ENCODE measurements at places on chromosomes 2 and 18.

DNA sequence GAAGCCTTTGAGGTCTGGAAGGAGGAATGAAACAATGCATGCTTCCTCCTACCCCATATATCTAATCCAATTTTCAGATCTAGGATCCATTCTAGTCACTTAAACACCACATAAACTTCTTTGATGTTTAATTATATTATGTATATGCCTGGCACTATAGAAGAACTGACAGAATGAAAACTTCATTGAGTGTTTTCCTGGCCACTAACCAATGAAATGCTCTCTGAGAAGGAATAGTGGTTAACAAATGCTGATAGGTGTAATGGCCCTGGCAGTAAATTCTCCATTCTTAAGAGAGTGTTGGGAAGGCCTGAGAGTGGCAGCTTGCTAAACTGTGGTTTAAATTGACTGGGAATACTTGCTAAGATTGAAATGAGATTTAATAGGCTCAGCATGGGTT lies 710.0 kb downstream of the LRRTM4 start:
- no peak overlapping the region for H3K27ac ChIP-seq
- DNase-seq = no peak
- H3K27me3 ChIP-seq = no peaks in the 10 kb centered on the region
- no peaks in the 10 kb centered on the region for H3K4me1 ChIP-seq
- H3K36me3 ChIP-seq = no peaks in the 10 kb centered on the region

DNA sequence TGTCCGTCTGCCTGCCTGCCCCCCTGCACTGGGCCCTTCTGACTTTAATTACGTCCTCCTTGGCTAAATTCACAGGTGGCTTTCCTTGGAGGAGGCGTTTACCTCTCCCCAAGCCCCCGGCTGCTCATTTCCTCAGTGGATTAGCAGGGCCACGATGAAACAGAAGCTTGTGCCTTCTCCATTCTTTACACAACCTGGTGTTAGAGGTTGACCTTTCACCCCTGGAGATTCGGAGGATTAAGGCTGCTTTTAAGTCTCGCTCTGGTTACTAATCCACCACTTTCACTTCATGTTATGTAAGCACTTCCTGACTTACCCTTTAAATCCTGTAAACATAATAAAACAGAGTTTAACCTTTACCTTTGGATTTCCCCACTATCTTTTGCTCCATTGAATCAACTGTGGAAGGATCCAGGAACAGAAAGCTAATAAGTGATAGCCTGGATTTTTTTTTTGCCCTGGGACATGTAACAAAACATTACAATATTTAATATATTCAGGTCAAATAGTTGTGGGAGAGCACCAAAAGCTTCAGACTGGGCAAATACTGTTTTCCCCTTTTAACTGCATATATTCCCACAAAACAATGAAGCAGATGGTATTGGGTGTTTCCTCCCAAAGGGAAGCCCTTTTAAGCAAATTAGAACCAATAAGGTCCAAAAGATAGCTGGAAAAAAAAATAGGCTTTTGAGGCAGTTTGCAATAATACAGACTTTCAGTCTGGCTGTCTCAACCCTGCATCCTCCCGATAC lies 370.2 kb downstream of the EN1 start:
- no peak for DNase-seq
- no peaks in the 10 kb centered on the region for H3K4me1 ChIP-seq
- H3K27ac ChIP-seq = no peak overlapping the region
- no peaks in the 10 kb centered on the region for H3K36me3 ChIP-seq
- no peak overlapping the region for H3K4me3 ChIP-seq

GRCh38 chr2:144431392-144431783 lies 88.5 kb downstream of the ZEB2 start:
- no peaks in the 10 kb centered on the region for H3K27me3 ChIP-seq
- no peak overlapping the region for H3K4me3 ChIP-seq
- no peaks in the 10 kb centered on the region for H3K4me1 ChIP-seq
- no peak overlapping the region for H3K27ac ChIP-seq
- no peak for DNase-seq

DNA sequence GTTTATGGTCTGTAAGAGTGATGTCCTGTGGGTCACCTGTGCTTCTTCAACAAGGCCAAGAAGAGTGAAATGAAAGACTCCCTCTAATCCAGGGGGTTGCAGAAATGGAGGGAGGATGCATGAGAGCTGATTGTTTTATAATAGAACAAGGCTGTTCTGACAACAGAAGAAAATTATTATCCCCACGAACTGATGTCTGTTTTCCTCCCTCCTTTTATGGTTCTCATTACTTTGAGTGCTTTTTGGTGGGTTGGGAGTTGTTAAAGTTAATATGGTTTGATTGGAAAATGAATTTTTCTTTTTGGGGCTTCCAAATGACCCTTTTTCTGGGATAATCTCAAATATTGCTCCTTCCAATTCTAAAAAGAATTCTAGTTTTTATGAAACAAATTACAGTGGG lies 33.6 kb downstream of the GATA6 start:
- no peak for DNase-seq
- no peaks in the 10 kb centered on the region for H3K36me3 ChIP-seq
- H3K4me3 ChIP-seq = no peak overlapping the region
- H3K27me3 ChIP-seq = no peaks in the 10 kb centered on the region
- no peak overlapping the region for H3K27ac ChIP-seq
- H3K4me1 ChIP-seq = no peaks in the 10 kb centered on the region

DNA sequence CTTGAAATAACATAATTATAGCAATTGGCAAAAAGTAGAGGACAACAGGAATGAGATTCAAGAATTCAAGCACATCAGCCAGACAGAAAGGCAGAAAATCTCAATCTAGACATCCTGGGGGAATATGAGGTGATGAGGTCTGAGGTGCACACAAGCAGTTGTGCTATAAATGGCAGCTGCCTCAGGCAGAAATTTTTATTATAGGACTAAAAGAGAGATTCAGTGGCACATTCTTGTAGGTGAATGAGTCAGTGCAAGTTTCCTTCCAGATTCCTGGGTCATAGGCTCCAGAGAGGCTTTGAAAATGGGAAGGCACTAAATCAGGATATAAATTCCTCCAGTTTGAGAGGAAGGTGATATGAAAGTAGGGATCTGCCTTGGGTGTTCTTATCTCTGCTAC lies 127.2 kb upstream of the THSD7B start:
- no peak overlapping the region for H3K4me3 ChIP-seq
- DNase-seq = no peak

GRCh38 chr18:74836296-74837139 lies 238.8 kb downstream of the ZNF407 start:
- no peaks in the 10 kb centered on the region for H3K36me3 ChIP-seq
- DNase-seq = no peak

DNA sequence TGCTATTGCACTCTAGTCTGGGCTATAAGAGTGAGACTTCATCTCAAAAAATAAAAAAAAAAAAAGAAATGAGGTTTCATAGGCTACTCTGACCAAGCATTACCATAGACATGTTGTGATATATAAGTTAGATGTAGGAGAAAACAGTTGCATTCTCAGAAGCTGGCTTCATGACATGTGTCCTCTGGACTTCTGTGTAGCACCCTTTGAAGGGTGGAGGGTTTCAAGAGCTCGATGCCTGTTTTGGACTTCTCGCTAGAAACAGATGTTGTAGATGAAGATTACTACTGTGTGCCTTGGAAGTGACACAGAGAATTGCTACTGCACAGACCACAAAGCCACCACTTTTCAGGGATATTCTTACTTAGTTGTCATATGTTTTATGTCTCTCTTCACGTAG lies 91.0 kb downstream of the TMEM247 start:
- H3K27me3 ChIP-seq = no peaks in the 10 kb centered on the region
- no peak for DNase-seq
- no peak overlapping the region for H3K27ac ChIP-seq
- no peaks in the 10 kb centered on the region for H3K4me1 ChIP-seq
- H3K36me3 ChIP-seq = no peaks in the 10 kb centered on the region

- DNase-seq = no peak
- no peaks in the 10 kb centered on the region for H3K36me3 ChIP-seq
- no peaks in the 10 kb centered on the region for H3K4me1 ChIP-seq
- no peaks in the 10 kb centered on the region for H3K27me3 ChIP-seq
- no peak overlapping the region for H3K4me3 ChIP-seq
Measured at GRCh38 chr2:18119883-18120282, 241.4 kb downstream of the KCNS3 start.

DNA sequence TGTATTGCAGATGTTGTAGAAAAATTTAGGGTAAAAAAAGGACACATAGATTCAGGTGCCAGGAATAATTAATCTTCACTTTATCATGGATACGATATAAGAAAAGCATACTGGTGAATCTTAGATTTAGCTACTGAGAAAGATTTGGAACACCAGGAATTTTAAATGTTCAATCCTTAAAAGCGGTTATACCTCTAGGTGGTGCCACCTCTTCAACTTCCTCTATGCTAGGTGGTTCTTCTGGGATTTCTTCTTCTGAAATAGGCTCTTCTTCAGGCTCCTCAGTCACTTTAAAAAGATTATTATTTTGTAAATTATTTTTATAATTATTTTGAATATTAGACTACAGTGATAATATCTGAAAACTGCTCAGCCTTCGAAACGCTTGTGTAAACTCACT lies 133.1 kb downstream of the TTN start:
- no peaks in the 10 kb centered on the region for H3K4me1 ChIP-seq
- no peaks in the 10 kb centered on the region for H3K27me3 ChIP-seq
- no peak for DNase-seq
- no peak overlapping the region for H3K4me3 ChIP-seq
- H3K27ac ChIP-seq = no peak overlapping the region
- H3K36me3 ChIP-seq = no peaks in the 10 kb centered on the region

DNA sequence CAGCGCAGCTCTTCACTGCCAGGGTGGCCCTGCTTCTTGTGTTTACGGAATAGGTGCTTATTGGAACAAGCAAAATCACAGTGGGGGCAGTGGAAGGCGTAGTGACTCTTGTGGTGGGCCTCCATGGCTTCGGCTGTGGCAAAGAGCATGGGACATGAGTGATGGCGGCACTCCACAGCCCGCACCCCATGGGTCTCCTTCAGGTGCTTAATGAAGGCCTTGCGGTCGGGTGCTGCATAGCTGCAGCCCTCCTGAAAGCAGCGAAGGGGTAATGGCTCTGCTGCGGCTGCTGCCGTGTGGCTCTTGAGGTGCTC lies 10.7 kb downstream of the ZNF142 start:
- no peak for DNase-seq
- no peaks in the 10 kb centered on the region for H3K27me3 ChIP-seq
- H3K4me3 ChIP-seq = no peak overlapping the region
- no peak overlapping the region for H3K27ac ChIP-seq

- no peak overlapping the region for H3K27ac ChIP-seq
- H3K4me1 ChIP-seq = no peaks in the 10 kb centered on the region
- no peak overlapping the region for H3K4me3 ChIP-seq
- H3K36me3 ChIP-seq = no peaks in the 10 kb centered on the region
- no peaks in the 10 kb centered on the region for H3K27me3 ChIP-seq
Measured at GRCh38 chr2:58098254-58099095, 51.9 kb downstream of the VRK2 start.

- no peaks in the 10 kb centered on the region for H3K36me3 ChIP-seq
- no peak overlapping the region for H3K4me3 ChIP-seq
- no peaks in the 10 kb centered on the region for H3K27me3 ChIP-seq
- H3K27ac ChIP-seq = no peak overlapping the region
- no peak for DNase-seq
Measured at GRCh38 chr2:210568108-210568507, 11.7 kb downstream of the CPS1 start.

- no peak overlapping the region for H3K27ac ChIP-seq
- no peaks in the 10 kb centered on the region for H3K36me3 ChIP-seq
- H3K4me1 ChIP-seq = no peaks in the 10 kb centered on the region
- no peaks in the 10 kb centered on the region for H3K27me3 ChIP-seq
- no peak for DNase-seq
Measured at GRCh38 chr2:37698931-37699481, 27.6 kb upstream of the CDC42EP3 start.

GRCh38 chr2:210544831-210545230 lies 11.6 kb upstream of the CPS1 start:
- DNase-seq = no peak
- H3K27me3 ChIP-seq = no peaks in the 10 kb centered on the region
- H3K36me3 ChIP-seq = no peaks in the 10 kb centered on the region
- no peaks in the 10 kb centered on the region for H3K4me1 ChIP-seq
- H3K4me3 ChIP-seq = no peak overlapping the region

GRCh38 chr2:68764041-68764805 lies 29.6 kb downstream of the ARHGAP25 start:
- peak overlapping the region; percentile 53 for H3K4me3 ChIP-seq
- H3K4me1 ChIP-seq = peaks cover 97% of the 10 kb centered on the region
- no peaks in the 10 kb centered on the region for H3K27me3 ChIP-seq
- DNase-seq = no peak
- H3K27ac ChIP-seq = peak overlapping the region; percentile 82

GRCh38 chr2:238875101-238875470 lies 27.2 kb downstream of the TWIST2 start:
- H3K4me1 ChIP-seq = no peaks in the 10 kb centered on the region
- H3K27ac ChIP-seq = no peak overlapping the region
- no peak for DNase-seq
- H3K27me3 ChIP-seq = no peaks in the 10 kb centered on the region

DNA sequence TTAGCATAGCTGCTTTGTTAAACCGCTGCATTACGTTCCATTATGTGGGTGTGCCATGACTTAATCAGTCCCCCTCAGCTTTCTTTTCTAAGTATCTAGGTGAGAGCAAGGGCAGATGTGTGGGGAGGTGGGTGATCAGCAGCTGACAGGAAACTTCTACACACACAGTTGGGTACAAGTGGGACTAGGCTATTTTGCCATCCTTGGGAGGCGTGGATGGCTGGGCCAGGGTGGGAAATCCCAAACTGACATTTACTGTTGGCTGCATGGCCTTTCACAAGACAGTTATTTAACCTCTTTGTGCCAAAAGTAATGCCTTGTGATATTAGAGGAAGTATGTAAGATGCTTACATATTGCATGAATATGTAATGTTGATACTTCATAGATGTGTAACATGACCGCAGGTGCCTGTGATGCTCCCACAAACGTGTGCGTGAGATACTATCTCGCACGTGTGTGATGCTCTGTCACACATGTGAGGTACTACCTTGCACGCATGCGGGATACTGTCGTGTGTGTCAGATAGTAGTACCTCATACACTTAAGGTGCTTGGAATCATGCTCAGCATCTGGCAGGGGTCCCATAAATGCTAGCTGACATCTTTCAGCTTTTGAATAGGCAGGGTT lies 314.5 kb downstream of the PRKCE start:
- H3K36me3 ChIP-seq = no peaks in the 10 kb centered on the region
- DNase-seq = no peak
- H3K4me3 ChIP-seq = no peak overlapping the region
- H3K4me1 ChIP-seq = no peaks in the 10 kb centered on the region

GRCh38 chr2:144489315-144489916 lies 30.5 kb downstream of the ZEB2 start:
- H3K4me1 ChIP-seq = peaks cover 16% of the 10 kb centered on the region
- no peak for DNase-seq
- H3K27ac ChIP-seq = no peak overlapping the region
- no peaks in the 10 kb centered on the region for H3K36me3 ChIP-seq

GRCh38 chr2:234447963-234448362 lies 48.9 kb downstream of the ARL4C start:
- H3K4me1 ChIP-seq = peaks cover 71% of the 10 kb centered on the region
- no peaks in the 10 kb centered on the region for H3K27me3 ChIP-seq
- peak overlapping the region; percentile 96 for H3K27ac ChIP-seq
- no peaks in the 10 kb centered on the region for H3K36me3 ChIP-seq
- H3K4me3 ChIP-seq = peak overlapping the region; percentile 3
